ENCODE measurements at places on chromosomes 6 and 20. TPM values are rescaled to one million over a fixed set of nuclear protein-coding genes. Genes with fewer than 3 reads are reported as not detected.
A peak's percentile ranks its signal among the peaks of the same experiment; 100 is the strongest.

DNA sequence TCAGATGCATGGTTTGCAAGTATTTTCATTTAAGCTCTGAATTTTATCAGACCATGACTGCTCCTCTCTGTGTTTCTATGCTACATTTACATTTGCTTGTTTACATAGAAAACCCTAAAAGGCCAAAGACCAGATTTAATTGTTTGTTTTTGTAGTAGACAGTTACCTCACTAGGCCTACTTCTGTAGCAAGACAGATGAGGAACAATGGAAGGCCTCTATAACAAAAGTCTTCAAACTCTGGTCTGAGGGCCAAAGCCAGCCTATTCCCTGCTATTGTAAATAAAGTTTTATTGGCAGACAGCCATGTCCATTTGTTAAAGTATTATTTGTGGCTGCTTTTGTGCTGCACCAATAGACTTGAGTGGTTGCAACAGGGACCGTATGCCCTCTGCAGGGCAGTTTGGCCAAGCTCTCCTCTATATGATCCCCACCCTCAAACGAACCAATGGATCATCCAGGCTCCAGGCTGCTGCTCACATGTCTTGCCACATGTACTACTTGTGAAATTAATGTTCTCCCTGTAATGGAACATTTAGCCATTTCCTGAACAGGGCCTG lies 182.0 kb downstream of the DOK5 start:
- no peak for DNase-seq

GRCh38 chr6:41644297-41644879 lies 6.1 kb downstream of the MDFI start:
- DNase-seq: peak; percentile 64

DNA sequence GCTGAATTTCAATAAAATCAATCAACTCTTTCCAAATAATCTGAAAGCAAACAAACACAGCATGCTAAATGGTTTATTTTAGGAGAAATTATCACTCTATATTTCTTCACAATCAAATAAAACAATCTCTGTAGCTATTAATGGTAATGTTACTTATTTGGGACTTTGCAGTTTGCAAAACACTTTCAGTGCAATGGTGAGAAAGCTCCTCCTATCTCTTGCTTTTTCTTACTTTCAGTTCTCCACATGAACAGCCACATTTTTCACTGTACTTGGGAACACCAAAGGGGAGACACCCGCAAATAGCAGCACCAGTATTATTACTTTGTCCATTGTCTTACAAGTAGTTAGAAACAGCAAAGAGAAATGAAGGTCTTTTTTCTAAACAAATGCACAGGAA lies 92.4 kb downstream of the DST start:
- no peak for DNase-seq

DNA sequence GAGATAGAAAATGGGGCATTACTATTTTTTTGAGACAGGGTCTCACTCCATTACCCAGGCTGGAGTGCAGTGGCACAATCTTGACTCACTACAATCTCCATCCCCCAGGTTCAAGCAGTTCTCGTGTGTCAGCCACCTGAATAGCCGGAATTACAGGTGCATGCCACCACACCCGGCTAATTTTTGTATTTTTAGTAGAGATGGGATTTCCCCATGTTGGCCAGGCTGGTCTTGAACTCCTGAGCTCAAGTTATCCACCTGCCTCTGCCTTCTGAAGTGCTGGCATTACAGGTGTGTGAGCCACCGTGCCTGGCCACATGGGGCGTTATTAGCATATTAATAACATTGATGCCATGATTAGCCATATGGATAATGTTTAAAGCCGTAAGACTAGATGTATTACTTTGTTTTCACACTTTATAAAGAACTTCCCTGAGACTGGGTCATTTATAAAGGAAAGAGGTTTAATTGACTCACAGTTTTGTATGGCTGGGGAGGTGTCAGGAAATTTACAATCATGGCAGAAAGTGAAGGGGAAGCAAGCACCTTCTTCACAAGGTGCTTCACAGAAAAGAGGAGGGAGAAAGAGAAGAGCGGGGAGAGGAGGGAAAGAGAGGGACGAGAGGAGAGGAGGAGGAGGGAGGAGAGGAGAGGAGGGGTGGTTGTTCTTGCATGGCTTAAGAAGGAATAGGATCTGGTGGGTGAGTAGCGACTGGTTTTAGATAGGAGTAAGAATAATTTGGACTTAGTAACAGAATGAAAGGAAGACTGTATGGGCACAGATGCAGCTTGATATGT lies 51.9 kb downstream of the MYO6 start:
- no peak for DNase-seq

DNA sequence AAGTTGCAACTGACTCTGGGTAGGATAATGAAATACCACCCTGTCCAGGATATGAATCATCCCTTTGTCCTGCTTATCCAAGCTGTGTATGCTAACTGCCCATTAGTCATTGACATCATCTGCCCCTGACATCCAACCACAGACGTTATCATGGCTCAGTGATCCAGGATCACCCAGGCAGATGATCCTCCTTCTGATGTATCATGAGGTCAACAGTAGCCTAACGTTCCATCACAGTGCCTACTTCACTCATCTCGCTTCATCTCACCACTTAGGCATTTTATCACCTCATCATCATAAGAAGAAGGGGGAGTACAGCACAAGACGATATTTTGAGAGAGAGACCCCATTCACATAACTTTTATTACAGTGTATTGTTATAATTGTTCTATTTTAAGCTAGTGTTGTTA lies 13.4 kb upstream of the BTN3A2 start:
- peak; percentile 62 for DNase-seq

GRCh38 chr6:97049253-97050011 lies 124.9 kb downstream of the KLHL32 start:
- no peak for DNase-seq

DNA sequence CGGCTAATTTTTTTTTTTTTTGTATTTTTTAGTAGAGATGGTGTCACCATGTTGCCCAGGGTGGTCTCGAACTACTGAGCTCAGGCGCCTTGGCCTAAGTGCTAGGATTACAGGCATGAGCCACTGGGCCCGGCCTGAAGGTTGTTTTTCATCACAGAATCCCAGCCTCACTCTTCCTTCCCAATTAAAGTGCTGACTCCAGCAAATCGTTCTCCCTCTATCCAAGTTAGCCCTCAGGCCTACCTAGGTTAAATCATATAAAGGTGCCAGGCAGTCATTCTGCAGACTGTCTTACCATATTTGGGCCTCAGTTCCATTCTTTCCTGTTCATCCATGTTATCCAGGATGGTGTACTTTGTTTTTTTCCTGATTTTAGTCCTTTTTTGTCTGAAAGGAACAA lies 56.4 kb downstream of the ALDH5A1 start:
- no peak for DNase-seq

- no peak for DNase-seq
These were observed 58.2 kb upstream of the POLR1H start for GRCh38 chr6:30002871-30003270.

DNA sequence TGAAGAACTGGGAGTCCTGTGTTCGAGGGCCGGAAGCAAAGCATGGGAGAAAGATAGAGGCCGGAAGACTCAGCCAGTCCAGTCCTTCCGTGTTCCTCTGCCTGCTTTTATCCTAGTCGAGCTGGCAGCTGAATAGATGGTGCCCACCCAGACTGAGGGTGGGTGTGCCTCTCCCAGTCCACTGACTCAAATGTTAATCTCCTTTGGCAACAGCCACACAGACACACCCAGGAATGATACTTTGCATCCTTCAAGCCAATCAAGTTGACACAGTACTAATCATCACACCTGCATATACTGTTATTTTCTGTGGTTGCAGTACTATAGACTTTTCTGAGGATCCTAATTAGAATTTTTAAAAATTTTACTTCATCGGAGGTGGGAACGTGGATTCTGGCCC lies 21.3 kb downstream of the PCMTD2 start:
- no peak for DNase-seq

DNA sequence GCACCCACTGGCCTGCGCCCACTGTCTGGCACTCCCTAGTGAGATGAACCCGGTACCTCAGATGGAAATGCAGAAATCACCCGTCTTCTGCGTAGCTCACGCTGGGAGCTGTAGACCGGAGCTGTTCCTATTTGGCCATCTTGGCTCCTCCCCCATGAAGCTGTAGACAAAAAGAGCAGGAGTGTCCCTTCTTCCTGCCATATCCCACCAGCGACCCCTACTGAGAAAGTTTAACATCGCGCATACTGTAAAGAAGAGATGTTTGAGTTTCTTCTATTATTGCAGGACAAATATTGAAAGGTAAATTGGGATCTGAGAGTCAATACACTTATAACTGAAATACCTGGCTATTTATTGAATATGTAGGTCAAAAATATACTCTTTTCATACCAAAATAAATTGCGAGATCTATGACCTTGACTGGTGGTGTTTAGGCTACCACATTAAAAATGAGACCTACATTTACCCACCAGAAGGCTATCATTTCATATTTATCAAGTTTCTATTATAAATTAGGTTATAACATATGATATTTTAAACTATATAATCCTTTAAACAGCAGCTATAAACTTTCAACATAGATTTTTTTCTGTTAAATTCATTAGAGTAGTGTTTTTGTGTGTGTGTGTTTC lies 586.3 kb downstream of the HTR1B start:
- peak; percentile 13 for DNase-seq

GRCh38 chr6:169962604-169963469 lies 211.4 kb downstream of the ERMARD start:
- DNase-seq: no peak

DNA sequence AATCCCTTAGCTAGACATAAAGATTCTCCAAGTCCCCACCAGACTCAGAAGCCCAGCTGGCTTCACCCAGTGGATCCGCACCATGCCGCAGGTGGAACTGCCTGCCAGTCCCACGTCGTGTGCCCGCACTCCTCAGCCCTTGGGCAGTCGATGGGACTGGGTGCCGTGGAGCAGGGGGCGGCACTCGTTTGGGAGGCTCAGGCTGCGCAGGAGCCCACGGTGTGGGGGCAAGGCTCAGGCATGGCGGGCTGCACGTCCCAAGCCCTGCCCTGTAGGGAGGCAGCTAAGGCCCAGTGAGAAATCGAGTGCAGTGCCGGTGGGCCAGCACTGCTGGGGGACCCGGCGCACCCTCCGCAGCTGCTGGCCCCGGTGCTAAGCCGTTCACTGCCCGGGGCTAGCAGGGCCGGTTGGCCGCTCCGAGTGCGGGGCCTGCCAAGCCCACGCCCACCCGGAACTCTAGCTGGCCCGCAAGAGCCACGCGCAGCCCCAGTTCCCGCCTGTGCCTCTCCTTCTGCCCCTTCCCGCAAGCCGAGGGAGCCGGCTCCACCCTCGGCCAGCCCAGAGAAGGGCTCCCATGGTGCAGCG lies 95.9 kb upstream of the DTNBP1 start:
- no peak for DNase-seq

GRCh38 chr6:36577301-36577700 lies 16.9 kb upstream of the SRSF3 start:
- peak; percentile 83 for DNase-seq

The EBF4 gene
- total RNA-seq: 5.2 TPM

The NKAIN2 gene
- not detected for total RNA-seq
